WERI-Rb-1 (cell line): ENCODE measurements at places on chromosomes 7 and 10.

DNA sequence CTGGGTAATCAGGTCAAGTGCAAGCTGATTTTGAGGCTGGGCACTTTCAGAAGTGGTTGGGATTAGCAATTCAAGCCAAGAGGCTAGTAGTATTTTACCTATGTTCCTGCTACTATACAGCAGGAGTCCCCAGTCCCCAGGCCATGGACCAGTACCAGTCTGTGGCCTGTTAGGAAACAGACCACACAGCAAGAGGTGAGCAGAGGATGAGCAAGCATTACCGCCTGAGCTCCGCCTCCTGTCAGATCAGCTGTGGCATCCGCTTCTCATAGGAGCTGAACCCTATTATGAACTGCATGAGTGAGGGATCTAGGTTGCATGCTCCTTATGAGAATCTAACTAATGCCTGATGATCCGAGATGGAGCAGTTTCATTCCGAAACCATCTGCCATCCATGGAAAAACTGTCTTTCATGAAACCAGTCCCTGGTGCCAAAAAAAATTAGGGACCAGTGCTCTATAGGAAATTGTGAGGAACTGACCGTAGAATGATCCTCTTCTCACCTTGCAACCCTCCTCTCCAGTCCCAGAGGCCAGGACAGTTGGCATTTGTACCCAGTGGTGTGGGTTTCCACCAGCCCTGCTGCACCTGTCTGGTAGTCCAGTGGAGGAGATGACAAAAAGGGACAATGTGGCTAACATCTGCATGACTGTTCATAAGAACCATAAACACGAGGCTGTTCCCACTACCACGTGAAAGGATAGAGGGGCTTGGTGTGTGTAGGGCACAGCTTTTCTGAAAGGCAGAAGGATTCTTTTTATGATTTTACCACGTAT lies 172.5 kb downstream of the KIAA1217 start:
- DNase-seq = peak; percentile 23

DNA sequence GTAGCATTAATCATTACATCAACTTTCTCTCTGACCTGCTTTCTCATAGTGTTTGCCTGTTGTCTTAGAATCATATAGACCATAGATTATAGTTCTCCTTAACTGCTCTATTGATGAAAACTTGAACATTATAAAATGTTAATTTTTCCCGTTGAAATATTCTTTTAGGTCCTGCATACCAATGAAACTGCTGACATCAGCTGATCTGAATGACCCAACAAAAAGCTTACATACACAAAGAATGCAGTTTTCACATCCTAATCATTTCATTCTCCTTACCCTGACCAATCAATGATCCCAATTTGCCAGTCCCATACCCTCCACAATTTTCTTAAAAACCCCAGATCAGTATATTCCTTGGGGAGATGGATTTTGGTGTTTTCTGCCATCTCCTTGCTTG lies 302.9 kb upstream of the MBL2 start:
- DNase-seq = no peak

DNA sequence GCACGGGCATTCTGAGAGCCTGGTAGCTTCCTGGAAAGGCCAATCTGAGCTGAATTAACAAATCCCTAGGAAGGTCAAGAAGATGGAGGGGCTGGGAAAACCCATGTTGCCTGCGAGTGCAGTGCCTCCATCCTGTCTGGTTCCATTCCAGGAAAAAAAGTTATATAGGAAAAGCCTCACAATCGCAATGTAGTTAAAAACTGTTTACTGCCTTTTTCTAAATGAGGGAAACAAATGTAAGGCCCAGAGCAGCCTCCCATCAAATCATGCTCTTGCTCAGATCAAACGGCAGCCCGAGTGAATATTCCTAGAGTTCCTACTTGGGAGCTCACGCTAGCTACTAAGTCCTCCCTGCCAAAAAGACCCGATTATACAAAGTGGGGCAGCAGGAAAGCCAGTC lies 179.9 kb downstream of the KCNMA1 start:
- DNase-seq = no peak

GRCh38 chr10:99435986-99436638 lies 5.7 kb upstream of the GOT1 start:
- DNase-seq = no peak

DNA sequence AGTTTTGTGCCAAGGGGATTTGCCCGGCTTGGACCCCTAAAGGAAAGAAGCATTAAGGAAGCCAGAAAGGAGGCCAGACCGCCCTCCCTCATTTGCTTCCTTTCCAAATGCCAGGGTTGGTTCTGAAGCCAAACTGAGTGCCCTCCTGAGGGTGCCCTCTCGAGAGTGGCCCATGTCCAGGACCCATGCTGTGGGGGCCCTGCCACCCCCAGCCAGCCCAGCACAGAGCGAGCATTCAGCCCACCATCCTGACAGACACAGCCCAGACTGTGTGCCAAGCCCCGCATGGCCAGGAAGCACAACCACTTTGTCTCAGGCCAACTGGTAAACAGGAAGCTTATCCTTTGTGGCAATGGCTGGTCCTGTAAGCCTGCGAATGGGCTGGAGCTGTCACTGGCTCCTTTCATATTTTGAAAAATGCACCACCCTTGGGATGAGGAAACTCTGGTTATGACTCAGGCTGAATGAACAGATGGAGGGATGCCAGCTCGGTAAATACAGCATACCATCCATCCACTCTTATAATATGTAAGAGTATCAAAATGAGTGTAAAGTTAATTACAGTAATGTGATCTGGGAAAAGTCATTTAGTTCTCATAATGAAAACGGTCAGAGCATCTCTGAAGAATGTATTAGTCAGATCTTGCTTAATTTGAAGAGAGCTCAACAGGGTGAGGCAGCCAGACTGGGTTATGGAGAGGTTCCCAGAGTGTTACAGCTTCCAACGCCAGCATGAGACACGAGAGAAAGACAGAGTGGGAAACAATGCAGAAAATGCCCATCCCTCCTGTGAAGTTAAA lies 65.0 kb downstream of the STK17A start:
- no peak for DNase-seq

- DNase-seq = no peak
Observed at GRCh38 chr7:14835384-14835783, 67.2 kb downstream of the DGKB start.

GRCh38 chr10:34596351-34596750 lies 218.7 kb downstream of the PARD3 start:
- DNase-seq = no peak

GRCh38 chr10:112433136-112433535 lies 13.6 kb downstream of the ZDHHC6 start:
- DNase-seq = no peak

- peak; percentile 80 for DNase-seq
Observed at GRCh38 chr7:110442381-110442837, 648.5 kb upstream of the LRRN3 start.

GRCh38 chr7:27947586-27948278 lies 207.8 kb downstream of the TAX1BP1 start:
- DNase-seq = no peak

GRCh38 chr10:2927958-2928840 lies 139.1 kb upstream of the PFKP start:
- DNase-seq = peak; percentile 68

DNA sequence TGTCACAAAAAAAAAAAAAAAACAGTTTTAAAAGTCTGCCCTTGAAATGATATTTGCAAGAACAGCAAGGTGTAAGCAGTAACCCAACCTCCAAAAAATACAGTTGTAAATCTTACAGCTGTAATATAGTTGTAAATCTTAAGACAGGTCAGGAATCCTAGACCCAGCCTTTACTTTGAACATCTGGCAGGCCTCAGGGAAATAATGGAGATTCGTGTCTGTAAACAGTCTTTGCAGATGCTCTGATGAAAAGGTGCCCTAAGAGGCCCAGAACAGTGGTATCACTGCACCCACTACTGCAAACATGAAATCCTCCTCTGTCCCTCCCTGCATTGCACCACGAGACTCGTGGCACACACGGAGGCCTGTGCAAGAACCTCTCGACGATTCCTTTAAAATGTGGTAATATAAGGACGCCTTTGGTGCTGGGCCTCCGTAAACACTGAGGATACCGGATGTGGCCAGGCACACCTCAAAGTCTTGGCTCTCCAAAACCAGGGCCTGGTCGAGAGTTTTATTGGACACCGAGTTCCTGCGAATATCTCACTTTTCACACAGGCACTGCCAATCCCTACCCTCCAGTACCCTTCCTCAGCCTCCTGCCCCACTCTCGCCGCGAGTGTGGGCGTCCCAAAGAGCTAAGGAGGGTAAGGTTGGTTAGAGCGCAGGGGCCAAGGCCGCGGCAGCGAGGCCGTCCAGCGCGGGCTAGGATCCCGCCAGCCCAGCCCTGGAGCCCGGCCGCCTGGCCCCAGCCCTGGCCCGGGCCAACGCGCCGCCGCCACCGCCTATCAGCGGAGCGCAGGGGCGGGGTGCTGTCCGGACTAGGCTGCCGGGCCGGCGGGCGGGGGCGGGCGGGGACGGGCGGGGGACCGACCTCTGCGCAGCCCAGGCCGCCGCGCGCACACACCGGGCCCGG lies at the start of gene REEP3:
Gene REEP3, plus strand, starts transcription at position 902 of the 916 bp plus-strand sequence. CDS start 145 bp downstream, outside the sequence.
- peak; percentile 69 for DNase-seq

GRCh38 chr7:44109991-44110390 lies 5.8 kb downstream of the AEBP1 start:
- no peak for DNase-seq

DNA sequence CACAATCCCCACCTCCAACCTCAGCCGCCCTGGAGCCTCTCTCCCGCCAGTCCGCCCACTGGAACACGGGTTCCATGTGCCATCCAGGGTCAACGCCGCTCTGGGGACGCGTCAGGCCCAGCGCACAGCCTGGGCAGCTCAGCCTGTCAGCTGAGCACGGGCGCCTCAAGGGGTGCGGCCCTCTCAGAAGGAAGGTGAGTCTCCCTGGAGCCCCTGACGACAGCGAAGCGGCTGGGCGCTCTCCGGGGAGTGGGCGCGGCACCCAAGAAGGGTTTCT lies 1.2 kb upstream of the SLC18A3 start:
- peak; percentile 44 for DNase-seq

GRCh38 chr7:74026903-74027682 lies 880 bp upstream of the ELN start:
- DNase-seq = peak; percentile 82

DNA sequence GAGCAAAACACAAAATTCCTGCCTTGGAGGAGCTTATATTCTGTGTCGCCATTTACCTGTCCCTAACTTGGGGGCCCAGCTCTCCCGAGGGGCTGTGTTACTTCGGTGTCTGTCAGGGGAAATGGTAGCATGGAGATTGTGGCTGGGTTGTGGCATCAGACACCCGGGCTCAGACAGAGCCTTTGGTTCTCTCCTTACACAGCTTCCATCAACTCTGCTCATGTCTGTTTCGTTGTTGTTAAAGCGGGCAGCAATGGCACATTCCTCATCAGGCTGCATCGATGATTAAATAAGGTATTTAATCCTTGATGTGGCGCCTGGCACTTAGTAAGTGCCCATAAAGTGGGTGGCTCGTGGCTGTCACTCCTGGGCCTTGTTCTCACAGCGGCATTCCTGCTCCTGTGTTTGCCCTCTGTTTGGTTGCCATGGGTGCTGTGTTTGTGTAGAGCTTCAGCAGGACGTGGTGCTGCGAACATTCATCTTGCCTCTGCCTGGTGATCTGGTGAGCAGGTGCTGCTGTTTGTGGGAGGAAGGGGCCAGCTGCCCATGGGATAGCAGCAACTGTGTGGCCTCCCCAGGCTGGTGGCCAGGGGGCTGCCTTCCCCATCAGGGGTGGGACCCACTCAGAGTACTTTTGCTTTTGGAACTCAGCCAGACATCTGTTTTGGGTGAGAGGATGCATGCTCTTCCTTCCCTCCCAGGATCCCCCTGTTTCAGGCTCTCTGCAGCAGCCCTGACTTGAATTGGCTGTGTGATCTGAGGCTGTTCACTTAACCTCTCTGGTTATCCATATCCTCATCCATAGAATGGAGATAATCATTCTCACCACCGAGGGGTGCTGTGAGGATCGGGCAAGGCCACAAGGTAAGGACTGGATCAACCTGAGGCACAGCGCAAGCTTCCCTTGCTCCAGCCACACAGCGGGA lies 207.2 kb upstream of the SVIL start:
- no peak for DNase-seq

DNA sequence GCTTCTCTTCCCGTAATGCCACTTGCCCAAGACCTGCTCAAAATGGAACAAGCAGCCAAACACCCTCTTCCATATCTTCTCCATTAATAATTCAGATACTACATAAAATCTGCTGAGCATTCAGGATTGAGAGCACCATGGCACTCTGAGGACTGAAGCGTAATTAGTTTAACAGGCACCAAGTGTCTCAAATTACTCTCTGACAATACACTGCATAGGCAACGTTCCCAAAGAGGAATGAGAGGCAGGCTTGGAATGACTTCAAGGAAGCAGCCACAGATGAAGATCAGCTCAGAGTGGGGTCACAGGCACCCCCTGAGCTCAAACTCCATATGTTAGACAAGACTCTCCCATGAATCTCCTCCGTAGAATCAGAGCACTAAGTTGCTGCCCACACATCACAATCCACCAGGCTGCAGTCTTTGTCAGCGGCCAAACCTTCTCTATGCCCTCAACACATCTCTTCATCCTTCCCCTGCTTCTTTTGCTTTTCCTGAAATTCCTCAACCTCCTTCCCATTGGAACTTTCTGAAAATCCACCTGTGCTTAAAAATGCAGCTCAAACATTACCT lies 4.7 kb upstream of the ABLIM1 start:
- no peak for DNase-seq

DNA sequence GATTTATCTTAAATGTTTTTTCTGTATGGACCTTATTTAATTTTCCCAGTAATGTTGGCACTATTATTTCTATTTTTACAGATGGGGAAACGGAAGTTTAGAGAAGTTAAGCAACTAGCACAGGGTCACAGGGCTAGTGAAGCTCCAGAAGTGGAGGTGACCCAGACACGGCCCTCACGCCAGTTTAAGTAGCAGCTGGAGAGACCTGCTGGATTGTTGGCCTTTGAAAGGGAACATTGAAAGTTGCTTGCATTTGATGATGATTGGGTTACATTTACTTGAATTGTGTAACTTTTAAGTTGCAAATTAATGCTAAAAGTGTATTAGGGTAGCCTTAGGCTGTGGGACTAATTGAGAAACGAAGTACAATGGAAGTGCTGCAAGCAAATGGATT lies 25.6 kb downstream of the CDK14 start:
- no peak for DNase-seq

DNA sequence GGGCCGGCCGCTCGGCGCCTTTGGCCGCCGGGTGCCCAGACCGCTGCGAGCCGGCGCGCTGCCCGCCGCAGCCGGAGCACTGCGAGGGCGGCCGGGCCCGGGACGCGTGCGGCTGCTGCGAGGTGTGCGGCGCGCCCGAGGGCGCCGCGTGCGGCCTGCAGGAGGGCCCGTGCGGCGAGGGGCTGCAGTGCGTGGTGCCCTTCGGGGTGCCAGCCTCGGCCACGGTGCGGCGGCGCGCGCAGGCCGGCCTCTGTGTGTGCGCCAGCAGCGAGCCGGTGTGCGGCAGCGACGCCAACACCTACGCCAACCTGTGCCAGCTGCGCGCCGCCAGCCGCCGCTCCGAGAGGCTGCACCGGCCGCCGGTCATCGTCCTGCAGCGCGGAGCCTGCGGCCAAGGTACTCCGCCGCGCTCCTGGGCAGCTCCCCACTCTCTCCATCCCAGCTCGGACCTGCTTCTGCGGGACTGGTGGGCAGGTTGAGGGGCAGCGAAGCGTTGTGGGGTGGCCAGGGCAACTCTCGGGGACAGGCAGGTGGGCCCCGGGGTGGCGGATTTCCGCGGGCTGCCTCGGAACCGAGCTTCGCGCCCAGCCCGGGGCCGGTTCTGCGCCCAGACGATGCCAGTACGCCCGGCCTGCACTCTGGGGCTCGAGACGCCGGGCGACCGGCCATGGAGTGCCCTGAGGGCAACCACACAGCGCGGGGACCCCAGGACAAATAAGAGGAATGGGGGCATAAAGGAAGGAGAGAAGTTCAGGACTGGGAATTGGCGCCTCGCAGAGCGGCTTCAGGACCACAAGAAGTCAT lies 578 bp downstream of the HTRA1 start:
- DNase-seq = no peak
